Right cardiac atrium (tissue), 5 donors: ENCODE measurements at places on chromosomes 5 and 9. TPM values are rescaled to one million over a fixed set of nuclear protein-coding genes. Genes with fewer than 3 reads are reported as not detected.

The PCDHGA5 gene
- 3.4 TPM for total RNA-seq

GRCh38 chr5:14415024-14415697, 166.4 kb upstream of the OTULINL start:
- no peak for DNase-seq

DNA sequence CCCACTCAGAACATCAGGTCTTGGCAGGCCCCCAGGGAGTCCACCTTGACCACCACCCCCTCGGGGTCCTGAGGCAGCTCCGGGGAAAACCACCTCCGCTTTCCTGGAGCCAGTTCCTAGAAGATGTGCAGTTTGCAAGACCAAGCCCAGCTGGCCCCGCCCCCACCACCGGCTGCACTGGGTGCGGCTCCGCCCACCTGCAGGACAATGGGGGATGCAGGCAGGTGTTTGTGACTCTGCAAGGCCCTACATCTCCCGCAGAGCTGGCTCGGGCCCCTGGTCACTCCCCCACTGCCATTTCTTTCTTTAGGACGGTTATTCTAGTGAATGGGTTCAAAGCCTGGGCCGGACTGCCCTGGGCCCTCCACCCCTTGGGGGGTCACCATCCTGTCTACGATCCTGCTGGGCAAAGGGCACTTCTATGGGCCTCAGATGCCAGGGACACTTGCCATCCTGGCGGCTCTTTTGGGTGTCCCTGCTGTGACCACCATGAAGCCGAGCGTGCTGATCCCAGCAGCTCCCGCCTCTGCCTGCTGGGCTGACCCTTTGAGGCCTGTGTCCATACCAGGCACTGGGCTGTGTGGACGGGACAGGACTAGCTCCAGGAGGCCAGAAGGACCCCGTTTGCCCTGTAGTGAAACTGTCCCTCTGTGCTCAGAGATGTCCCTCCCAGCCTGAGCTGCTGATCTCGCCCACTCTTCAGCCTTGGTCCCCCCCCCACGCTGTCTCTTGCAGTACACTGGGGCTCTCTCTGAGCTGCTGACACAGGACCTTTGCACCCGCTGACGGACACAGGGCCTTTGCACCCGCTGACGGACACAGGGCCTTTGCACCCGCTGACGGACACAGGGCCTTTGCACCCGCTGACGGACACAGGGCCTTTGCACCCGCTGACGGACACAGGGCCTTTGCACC, 5.9 kb upstream of the NACC2 start:
- no peak for DNase-seq

The EDIL3 gene
- 5.5 TPM for total RNA-seq

The NR4A3 gene
- 7.7 TPM for total RNA-seq

- DNase-seq: no peak
Observed at GRCh38 chr5:100623719-100624118, 88.5 kb downstream of the FAM174A start.

- no peak for DNase-seq
Observed at GRCh38 chr9:134782921-134783698, 97.5 kb upstream of the FCN2 start.

GRCh38 chr5:170536525-170536924, 32.7 kb downstream of the KCNIP1 start:
- no peak for DNase-seq

DNA sequence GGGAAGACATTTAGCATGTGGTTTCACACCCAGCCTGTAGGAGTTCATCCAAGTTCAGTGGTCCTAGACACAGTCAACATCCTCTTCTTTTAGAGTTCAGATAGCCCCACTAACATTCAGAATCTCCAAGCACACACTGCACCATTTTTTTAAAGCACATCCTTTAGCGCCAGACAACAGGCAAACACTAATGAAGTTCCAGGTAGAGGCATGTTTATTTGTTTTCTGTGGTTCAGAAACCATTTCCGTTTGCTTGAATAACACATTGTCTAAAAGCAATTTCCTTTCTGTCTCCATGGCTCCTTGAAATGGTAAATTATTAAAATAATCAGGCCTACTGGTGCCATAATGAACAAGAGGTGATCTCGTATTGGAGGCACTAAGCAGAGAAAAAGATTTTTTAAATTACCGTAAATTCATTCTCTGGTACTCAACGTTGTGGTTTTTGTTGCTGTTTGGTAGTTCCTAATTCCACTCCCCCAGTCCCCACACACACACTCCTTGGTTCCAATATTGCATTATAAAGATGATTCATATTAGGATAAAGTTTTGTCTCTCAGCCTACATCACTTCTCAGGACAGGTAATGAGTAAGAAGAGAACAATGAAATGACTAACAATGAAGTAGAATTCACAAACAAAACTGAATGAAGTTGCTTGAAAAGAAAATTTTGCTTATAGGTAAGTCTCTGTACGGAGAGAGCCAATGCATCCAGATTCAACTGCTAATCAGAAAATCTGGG, 153.1 kb downstream of the PCSK1 start:
- no peak for DNase-seq

DNA sequence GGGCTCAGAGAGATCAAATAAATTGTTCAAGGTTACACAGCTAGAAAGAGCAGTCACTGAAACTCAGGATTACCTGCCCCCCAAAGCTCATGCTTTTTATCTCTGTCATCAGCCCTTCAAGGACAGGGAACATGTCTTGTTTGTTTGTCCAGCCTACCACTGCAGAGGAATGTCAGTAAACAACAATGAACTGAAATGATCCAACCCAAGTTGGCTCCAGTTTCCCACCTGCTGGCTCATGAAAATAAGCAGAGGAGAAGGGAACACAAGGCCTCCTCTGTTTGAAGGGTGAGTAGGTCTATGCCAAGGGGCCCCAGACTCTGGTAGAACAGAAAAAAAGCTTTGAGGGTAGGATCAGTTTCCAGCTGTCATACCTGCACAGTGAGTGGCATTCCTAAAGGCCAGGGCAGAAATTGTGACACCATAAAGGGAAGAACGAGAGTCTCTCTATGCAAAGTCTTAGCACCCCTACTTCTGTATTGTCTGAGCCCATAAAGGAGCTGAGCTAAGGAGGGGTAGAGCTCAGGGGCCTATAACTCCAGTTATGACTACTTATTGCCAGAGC, 115.2 kb downstream of the TRIM36 start:
- no peak for DNase-seq

DNA sequence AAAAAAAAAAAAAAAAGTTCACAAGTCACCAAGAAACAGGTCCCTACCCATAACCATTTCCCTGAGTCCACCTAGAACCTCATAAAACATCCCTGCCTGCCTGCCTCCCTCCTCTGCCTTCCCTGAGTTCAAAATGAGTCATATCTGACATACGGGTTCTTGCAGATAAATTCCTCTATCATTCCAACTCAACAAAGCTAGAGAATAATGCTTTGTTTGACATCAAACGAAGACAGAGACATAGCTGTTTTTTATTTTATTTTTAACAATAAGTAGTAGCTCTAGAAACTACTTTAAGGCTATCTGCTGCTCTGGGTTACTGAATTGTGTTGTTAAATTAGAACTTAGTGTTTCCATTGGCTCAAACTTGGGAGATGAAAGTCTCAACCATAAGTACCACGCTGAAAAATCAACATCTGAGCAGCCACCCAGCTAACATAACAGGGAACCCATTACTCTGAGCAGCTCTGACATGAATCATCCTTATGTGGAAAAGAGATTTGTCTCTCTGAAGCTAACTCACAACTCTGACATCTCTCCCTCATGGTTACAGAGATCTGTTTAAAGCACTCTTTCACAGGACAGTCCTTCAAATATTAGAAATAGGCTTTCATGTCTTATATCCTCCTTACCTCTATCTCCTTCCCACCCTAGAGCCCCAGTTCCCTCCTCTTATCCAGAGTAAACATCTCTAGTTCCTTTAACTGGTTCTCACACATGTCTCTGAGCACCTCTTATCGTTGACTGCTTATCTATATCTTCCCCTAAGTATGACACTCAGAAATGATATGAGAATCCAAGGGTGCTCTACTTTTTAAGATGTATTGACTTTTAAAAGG, 12.1 kb downstream of the TMEM245 start:
- no peak for DNase-seq

DNA sequence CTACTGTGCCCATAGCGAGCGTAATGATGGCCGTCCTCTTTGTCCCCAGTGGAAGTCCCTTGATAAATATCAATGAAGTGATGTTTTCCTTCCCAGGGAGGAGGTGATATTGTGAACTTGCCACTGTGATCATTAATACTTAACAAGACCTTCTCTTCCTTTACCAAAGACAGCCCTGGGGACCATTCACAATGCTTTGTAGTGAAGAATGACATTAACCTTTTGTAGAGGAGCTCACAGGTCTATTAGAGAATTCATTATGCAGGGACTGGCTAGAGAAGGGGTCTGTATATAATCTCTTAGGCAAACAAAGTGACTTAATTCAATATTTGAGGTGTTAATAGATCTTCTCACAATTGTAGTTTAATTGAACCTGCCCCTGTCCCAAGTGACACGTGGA, 452.9 kb upstream of the DMAC1 start:
- DNase-seq: no peak

DNA sequence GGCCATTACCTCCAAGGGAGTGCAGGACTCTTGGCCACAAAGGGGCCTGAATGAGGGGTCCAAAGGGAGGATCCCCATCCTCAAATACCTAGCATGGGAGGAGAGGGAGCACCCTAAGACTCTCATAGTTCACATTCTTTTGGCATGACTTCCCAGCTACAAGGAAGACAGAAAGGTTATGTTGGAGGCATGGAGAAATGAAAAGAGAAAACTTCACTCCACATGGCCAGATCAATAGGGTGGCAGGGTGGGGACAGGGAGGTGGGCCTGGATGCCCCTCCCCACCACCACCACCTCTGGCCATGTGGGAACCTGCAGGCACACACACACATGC, 97.6 kb downstream of the PAX5 start:
- no peak for DNase-seq

DNA sequence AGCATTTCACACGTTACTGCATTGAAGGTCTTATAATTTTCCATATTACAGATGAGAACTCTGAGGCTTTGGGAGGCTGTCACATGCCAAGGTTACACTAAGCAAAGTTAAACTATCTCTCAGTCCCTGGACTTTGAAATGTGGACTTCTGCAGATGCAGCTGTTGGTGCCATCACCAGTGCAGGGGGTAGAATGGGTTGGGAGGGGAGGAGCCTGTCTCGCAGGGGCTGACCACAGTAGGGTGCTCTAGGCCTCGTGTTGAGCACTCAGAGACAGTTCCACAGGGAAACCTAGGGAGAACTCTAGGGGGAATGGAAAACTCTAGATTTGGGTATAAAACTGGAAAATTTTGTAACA, 220.9 kb downstream of the MAPKAP1 start:
- DNase-seq: no peak

- no peak for DNase-seq
Observed at GRCh38 chr9:123816817-123817472, 113.0 kb downstream of the DENND1A start.

The FGF1 gene
- total RNA-seq: 28.7 TPM

- DNase-seq: no peak
Observed at GRCh38 chr9:105539452-105539851, 18.5 kb upstream of the FKTN start.

DNA sequence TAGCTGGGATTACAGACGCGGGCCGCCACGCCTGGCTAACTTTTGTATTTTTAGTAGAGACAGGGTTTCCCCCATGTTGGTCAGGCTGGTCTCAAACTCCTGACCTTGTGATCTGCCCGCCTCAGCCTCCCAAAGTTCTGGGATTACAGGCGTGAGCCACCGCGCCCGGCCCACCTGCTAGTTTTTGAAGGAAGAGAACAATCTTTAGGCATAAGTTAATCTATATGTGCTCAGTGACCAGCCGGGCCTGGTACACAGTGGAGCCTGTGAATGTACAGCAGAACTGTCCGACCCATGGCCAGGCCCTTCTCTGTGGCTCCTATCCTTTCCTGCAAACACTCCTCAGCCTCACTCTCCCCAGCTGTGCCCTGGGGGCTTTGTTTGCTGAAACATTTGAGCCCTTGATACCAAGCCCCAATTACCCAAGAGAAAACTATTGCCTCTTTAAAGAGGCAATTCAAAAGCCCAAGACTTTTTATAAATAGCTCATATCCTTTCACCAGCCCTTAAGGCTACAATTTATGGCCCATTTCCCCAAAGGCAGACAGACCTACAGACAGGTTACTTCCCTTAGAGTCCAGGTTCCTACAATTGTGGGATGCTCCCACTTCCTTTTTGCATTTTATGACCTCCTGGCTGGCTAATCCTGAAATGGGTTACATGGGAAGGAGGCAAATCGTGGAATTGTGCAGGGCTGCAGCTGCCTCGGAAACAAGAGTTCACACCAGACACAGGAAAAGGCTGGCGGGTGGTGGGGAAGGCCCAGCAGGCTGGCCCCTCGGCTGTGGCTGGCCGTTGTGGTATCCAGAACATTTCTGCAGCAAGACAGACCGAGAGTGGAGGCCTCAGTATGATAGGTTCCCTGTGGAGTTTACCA, 37.5 kb downstream of the SPRY4 start:
- no peak for DNase-seq

The TMC1 gene
- not detected for total RNA-seq

DNA sequence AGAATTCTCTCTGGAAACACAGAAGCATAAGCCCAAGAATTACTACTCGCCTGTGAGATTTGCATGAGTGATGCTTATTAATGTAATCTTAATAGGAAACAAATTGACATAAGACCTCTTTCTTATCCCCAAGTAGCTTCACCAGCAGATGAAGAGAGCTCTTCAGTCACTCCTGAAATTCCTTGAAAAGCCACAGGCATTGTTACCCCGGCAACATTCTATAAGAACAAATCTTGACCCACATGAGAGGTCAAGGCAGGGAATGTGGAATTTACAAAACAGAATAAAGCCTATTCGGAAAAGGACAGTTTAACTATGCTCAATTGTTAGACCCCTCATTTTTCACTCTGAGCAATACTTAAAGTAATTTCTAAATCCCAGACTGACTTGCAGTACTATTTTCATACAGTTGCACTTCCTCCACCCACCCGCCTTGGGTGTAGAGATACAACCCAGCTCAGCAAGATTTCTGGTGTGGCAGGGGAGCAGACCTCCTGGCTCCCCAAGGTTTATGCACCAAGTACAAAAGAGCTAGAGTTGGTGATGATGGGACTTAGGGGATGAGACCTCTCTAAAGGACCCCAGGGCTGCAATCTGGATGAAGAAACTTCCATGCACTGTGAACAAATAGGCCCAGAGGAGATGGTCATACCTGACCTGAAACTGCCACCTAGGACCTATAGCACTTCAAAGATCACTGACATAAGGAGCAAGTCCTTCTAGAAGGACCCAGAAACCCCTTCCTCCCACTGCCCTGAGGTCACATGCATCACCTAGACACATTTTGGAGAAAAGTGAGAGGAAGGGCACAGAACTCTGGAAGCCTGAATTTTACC, 242.1 kb downstream of the ZNF608 start:
- DNase-seq: no peak

DNA sequence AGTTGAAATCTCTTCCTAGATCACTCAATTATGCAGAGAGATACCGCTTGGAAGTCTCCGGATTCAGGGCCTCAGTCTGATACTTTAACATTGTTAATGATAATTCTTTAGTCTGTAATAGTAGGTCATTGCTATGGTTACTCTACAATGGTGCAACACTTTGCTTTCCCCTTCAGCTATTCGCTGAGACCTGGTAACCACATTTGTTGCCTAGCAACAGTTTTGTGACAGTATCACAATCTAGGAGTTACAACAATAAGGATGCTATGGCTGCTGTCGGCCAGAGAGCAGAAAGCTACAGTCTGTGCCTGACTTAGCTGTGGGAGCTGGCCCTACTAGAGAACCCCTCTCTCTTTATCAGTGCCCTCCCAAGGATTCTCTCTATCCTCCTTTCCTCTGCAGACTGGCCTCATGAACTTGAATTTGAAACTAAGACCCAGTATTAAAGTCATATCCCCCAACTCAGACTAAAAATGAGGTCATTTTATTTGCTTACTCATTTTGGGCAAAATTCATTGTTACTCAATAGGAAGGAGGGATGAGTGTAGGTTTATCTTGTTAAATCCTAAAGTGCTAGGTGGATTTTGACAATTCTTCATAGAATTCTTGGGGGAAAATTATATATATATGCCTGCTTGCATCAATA, 39.3 kb downstream of the NR2F1 start:
- no peak for DNase-seq

The CRB2 gene
- total RNA-seq: not detected
